Memory B cell (primary cell): ENCODE measurements at places on chromosomes 7 and 10.
A peak's percentile ranks its signal among the peaks of the same experiment; 100 is the strongest.

DNA sequence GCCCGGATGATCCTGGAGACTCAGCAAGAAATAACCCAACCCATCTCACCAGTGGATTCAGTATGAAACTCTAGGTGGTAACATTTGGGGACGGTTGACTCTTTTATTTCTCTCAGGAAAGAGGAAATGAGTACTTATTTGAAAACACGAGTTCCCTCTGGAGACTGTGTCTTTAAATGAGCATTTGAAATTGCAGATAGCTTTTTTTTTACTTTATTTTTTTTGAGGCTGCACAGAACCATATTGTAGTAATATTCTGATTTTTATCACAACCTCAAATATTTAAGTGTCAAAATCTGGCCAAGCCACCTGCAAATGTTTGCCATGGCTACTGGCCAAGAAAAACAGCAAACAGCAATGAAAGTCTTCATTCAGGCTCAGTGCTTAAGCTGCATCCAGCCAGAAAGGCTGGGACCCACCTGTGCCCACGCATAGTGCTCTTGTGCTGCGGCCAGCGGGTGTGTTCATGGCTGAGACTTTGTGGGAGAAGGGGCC is 160.8 kb downstream of the CREB5 start:
- no peak for DNase-seq

GRCh38 chr10:119783665-119784027 is 57.8 kb downstream of the INPP5F start:
- DNase-seq, result no peak

GRCh38 chr10:16816830-16817124 is 447 bp downstream of the RSU1 start:
- no peak for DNase-seq

DNA sequence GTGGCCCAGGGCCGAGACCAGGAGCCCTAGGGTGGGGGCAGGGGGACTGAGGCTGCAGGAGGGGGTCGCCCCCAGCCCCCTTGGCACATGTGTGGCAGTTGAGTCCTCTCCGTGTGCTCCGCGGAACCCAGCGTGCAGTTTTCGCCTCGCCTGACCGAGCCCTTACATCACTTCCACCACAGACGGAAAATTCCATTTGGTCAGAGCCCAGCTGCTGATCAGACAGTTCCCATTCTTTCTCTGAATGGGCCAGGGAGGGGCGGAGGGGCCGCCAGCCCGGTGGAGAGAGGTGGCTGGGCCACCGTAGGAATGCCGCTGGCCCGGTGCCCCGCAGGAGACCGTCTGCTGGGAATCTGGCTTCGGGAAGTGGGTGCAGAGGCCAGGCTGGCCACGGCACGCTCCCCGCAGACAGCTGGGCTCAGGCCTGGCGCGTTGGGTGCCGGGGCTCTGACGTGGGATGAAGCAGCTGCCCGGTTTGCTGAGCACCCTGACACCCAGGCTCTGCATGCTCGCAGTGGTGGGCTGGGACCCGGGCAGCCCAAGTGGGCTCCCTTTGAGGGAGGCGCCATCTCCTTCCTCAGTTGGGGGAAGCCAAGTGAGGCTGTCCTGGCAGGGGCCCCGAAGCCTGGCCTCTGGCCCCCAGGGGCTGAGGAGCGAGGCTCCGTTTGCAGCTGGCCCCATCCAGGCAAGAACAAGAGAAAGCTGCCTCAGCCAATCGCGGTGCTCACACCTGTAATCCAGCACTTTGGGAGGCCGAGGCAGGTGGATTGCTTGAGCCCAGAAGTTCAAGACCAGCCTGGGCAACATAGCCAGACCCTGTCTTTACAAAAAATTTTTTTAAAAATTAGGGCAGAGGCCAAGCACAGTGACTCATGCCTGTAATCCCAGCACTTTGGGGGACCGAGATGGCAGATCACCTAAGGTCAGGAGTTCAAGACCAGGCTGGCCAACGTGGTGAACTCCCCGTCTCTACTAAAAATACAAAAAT is 9.9 kb downstream of the TTYH3 start:
- peak; percentile 50 for DNase-seq

DNA sequence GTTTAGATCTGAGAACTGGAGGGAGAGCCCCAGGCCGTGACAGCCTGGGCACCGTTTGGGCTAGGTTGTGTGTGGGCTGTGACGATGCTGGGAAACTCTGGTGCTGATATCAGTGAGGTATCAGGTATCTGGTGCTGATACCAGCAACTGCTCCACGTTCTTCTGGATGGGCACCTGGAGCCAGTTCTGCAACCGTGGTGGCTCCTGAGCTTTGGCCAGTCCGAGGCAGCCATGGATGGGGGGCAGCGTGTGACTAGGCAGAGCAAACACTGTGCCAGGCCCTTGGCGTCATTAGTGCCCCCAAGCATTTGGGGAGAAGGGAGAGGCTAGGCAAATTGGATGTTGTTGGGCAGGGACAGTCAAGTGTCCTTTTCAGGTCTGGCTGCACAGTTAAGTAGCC is 57.9 kb downstream of the ZNF467 start:
- DNase-seq, result no peak

DNA sequence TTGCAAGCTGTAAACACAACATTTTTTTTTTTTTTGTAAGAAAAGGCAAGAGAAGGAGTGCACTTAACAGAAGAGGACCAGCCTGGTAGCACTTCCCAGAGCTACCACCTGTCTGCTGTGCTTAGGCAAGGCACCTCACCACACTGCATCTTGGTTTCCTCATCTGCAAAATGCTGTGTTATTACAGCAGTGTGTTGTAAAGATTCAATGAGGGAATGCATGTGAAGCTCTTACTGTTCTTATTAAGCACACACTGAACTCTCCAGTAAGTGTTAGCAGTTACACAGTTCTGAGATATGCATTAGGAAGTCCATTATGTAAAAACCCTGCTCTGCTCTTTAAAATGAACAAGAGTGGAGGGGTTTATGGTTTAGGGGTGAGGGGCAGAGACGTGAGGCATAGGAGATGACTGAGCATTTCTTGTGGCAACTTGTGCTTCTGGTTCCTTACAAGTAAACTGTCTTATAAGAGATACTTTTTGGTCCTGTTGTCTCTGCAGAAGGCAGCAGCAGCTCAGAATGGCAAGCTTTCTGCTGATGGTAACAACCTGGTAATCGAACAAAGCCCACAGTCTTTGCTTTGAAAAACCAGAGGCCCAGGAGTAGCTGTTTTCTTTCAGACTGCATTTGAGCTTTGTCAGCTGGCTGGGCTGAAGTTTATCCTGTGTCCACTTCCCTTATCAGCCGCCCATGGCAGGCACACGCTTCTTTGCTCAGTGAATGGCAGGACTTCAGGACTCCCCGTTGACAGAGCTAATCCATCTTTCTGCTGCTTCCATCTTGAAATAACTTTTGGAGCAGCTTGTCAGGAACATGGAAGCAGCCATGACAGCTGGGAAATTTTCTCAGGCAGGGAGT is 98.8 kb upstream of the BMPER start:
- DNase-seq, result no peak

GRCh38 chr10:5956146-5956936 is 21.0 kb downstream of the IL15RA start:
- no peak for DNase-seq

- no peak for DNase-seq
These were observed 439 bp downstream of the RBP4 start for GRCh38 chr10:93600446-93601145.

DNA sequence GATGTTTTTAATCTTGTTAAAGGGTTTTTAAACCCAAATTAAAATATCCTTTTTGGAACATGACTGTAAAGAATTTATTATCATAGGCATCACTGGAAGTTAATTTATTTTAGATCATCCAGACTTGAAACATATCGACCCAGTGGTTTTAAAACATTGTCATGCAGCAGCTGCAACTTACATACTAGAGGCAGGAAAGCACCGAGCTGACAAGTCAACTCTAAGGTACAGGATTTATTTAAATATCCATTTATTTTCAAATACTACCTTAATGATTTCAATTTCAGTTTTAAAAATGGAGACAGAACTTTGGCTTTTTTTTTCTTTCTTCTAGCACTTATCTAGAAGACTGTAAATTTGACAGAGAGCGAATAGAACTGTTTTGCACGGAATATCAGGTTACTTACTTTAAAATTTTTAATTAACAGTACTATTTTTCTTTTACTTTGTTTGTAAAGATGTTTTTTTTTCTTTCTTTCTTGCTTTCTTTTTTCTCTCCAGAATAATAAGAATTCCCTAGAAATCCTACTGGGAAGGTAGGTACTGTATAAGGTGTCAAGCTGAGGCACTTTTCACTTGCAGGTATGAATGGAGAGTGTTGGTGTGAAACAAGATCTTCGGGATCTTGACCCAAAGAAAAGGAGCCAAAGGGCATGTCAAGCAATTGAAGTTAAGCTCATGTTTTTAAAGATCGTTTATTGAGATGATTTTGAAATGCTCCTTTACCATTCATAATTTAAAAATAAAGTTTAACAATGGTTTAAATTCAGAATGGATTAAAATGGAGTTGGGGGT is 1.8 kb downstream of the COMMD3 start:
- DNase-seq, result no peak

DNA sequence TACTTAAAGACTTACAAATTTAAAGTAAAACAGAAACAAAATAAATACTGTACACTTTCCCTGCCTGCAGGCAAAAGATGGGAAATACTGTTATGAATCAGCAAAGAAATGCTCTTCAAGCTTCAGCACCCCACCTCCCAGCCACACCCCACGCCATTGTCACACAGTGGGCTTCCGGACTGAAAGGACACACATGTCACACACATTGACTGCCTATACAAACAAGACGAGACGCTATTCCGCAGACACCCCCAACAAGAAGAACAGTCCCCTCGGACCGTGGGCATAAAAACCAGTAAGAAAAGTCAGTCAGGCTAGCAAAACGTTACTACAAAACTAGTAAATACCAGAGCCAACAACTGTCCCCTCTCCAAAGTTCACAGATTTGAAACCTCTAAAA is 22.2 kb upstream of the PARP12 start:
- DNase-seq, result peak; percentile 16

DNA sequence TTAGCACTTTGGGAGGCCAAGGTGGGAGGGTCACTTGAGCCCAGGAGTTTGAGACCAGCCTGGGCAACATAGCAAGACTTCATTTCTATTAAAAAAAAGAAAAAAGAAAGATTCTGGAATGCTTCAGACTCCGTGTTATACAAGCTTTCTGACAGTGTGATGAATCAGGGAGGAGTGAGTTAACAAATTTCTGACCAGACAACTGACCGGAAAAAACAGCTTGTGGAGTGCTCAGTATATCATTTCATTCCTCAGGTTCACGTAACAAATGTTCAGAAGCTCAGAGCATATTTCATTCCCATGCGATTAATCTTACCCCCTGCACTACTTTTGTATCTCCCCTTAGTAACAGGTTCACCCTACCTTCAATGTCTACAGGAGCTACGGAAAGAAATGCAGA is 28.6 kb upstream of the TNPO3 start:
- no peak for DNase-seq

DNA sequence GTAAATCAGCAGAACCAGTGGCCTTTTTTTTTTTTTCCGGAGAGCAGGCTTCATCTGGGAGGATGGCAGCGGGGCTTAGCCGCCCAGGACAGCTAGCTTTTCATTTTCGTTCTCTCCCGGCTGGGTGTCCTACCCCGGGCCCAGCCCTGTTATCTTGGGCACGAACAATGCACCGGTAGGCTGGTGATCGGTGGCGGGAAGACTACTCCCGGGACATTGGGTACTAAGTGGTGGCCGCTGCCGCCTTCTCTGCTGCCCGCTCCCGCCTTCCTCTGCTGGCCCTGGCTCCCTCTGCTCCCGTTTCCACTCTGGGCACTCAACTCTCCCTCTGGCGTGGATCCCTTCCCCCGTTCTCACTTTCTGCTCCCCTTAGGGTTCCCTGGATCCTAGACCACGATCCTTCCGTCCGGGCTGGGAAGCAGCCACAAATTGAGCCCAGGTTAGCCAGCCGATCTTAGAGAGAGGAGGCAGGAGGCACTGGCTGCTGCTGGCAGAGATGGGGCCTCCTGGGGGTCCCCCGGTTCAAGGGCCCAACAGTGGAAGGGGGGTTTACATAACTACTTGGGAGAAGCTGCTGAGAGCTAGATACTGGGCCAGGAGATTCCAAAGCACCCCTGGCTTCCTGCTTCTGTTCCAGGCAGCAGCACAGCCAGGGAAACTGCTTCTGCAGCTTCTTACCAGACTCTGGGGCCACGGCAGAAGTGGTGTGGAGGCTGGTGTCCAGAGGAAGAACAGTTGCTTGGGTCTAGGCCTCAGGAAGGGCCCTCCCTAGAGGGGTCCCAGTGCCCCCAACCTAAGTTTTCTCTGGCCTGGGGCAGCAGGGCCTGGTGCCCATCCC is 1.8 kb downstream of the TLX1 start:
- DNase-seq, result no peak

DNA sequence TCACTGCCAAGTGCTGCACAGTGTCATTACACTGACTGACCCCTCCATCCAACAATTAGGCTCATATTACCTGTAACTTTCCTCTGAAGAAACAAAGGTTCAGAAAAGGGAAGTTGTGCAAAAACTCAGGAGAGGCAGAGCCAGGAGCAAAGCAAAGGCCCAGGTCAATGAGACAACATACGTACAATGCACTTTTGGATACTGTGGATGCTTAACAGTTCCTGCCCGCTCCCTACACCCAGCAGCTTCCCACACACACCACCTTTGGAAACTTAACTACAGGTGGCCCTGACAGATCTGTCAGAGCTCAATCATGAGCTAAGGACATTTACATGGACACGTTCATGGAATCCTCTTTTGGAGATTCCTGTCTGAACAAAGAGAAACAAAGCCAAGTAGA is 515.9 kb downstream of the GRID1 start:
- DNase-seq, result no peak

DNA sequence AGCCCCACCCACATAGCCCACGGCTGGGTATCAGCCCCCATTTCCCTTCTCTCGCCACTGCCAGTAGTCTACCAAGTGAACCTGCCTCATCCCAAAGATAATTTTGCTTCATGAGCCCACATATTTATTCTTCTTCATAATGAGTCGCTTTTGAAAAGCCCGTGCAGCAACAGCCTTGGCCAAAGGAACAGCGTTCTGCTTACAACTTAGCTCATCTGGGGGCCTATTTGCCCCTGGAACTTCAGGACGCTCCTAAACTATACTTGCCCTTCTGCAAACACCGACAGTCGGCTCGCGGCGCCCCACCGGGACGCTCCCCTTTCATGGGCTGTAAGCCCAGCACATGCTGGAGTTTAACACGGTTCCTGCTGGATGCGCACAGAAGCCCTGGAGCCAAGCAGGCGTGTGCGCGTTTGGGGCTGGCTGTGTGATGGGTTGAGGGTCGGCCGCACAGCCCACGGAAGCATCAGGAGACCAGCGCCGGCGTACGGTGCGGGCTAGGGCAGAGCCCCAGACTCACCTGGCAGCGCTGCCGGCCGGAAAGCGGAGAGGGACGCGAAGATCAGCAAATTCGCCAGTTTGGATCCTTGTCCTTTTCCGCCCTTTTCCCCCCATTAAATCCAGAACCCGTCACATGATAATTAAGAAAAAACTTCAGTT is 370 bp downstream of the TMEM60 start:
- DNase-seq, result no peak
